ENCODE measurements at places on chromosomes 6 and 20.

DNA sequence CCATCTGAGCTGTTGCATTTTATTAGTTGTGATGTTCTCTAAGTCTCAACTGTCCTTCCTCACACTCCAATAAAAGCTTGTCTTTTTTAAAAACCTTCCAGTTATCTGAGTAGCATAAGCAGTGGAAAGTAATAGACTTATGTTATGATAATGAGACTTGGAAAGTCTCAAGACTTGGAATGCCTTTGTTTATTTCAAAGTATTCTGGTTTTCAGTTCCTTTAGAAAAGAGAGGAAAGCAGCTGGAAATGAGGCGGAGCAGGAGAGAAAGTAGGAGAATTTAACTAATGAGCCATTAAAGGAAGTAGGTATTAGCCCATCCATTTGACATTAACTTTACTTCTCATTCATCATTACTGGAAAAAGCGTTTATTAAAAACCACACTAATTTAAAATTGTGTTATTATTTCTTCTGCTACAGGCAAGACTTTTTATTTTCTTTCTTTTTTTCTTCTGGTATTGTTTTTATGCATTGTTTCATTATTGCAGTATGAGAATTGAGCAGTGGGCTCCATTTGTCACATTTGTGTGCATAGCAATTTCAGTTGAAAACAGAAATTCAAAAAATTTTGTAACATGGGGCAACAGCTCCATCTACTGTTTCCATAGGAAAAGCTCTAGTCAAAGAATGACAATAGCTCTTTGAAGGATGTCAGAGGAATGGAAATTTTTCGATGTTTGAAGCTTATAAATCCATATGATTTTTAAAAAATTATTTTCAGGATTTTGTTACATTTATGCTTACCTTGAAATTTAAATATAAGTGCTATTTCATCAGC is 194.8 kb downstream of the COL9A1 start:
- no peak for DNase-seq

- DNase-seq: no peak
Observed at GRCh38 chr20:53176134-53176533, 204.0 kb downstream of the TSHZ2 start.

DNA sequence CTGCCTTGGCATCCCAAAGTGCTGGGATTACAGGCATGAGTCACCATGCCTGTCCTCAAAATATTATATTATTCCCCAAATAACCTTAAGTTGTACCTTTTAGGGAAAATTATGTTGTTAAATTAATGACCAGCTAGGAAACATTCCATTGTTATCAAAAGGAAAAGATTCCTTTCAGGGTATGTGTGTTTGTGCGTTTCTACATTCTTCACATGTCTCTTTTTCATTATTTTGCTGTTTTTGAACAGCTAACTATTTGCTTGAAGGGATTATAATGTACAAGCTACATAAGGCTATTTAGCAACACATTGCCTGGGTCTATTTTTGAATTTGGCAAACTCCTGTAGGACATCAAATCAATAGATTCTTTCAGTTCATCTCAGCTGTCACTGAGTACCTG is 57.1 kb downstream of the GJA1 start:
- no peak for DNase-seq

DNA sequence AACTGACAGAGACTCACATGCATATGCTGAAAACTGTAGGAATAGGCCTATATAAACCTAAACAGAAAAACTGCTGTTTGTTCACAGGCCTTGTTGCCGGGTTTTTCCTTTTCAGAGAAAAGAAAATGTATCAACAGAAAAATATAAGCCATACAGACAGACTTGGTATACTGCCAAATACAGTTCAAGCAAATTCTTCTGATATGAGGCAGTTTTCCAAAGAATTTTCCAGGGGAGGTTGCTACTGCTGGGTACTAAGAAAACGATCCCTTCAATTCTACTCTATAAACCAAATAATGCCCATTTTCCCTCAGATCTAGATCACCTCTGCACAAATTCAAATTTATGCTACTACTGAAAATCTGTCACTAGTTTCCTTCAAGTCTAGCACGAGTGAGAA is 59.4 kb downstream of the ME1 start:
- no peak for DNase-seq

GRCh38 chr6:36912030-36912454 is 26.3 kb downstream of the C6orf89 start:
- peak; percentile 9 for DNase-seq

DNA sequence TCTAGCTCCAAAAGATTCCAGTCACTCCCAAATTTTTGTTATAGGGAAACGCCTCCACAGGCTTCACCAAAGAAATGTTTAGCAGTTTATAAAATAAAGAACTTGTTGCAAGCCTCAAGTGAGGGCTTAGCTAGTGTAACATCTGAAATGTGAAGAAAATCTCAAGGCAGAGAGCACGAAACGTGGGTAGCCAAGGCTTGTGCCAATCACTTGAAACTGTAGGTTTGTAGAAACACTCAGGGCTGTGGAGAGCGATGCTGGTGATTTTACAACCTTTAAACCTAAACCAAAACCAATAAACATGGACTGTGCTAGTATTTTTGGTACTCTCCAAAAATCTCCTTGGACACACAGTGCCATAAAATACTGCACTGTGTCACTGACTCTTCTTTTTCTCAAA is 108.1 kb upstream of the TRAF3IP2 start:
- no peak for DNase-seq

DNA sequence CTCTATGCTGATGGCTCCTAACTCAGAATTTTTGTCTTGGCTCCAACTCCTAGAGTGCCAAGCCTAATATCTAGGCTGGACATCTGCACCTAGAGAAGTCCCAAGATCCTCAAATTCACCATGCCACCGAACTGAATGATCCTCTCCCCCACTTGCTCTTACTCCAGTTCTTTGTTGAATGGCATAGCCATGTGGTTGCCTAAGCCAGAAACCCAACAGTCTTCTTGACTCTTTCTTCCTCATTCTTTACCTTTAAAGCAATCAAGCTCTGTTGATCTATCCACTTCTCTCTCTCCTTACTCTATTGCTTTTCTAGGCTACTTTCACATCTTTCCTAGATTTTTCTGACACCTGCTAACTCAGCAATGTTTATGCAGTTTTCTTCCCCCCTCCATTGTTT is 126.5 kb upstream of the FOXO3 start:
- no peak for DNase-seq

- DNase-seq: no peak
Observed at GRCh38 chr20:52682237-52682636, 289.9 kb upstream of the TSHZ2 start.

GRCh38 chr6:35294308-35294945 is 3.2 kb upstream of the DEF6 start:
- DNase-seq: peak; percentile 66

DNA sequence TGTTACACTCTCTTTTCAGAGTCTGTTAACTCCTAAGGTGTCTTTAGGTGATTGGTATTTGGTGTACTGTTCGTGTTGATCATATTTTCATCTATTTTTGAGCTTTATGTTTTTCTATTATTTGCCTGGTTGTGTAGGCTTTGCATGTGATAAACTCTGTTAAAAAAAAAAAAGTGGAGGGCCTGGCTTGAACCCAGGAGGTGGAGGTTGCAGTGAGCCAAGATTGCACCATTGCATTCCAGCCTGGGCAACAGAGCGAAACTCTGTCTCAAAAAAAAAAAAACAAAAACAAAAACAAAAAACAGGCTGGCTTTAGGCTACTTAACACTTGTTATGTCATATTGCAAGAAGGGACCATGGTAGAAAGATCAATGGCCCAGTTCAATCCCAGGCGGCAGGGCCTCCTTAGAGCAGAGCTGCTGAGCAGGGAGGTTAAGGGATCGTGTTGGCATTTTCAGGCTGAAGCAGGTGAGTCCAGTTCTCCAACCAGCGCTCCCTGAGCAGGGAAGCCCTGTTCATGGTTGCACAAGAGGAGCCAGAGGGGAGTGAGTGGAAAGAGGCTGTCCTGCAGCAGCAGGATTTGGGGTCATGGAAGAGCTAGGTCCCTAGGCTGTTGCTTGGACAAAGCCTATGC is 8.5 kb downstream of the PYGB start:
- no peak for DNase-seq

DNA sequence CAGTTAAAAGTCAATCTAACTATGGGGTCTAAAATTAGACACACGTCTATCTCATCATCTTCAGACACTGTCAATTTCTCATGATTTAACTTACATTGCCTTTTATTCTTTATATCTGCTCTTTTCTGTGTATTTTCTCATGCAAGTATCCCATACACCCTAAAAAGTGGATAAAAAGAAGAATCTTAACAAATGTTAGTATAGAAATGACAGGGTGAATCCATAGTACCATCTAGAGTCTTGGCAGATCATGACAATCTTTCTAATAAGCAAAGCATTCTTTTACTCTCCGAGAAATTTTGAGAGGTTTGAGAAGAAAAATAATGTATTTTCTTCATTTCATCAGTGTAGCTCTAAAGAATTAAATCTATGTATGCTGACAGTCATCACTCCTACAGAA is 382.7 kb downstream of the C6orf118 start:
- no peak for DNase-seq

- no peak for DNase-seq
Observed at GRCh38 chr6:128532827-128533226, 12.4 kb upstream of the PTPRK start.

DNA sequence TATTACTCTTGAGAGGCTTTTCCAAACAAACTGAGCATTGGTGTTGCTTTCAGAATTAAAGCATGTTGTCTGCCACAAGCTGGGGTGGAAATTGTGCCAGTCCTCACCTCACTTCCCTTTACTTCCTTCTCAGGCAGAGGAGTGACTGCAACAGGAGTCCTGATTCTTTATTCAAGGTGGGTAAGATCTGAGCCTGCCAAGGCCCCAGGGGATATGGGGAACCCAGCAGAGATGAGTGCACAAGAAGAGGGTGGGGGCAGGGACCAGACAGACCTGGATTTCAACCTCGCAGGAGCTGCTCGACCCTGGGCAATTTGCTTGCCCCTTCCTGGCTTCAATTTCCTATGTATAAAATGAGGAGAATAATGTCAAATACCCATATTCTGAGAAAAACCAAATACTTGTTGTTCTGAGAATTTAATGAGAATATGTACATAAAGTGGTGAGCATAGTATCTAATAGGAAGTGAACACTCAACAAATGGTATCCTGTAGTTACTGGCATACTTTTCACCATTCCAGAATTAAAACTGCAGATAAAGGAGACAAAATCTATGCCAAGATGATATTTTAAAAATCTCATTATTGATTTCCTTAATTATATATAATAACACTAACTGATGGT is 17.8 kb downstream of the MAN1A1 start:
- DNase-seq: no peak

DNA sequence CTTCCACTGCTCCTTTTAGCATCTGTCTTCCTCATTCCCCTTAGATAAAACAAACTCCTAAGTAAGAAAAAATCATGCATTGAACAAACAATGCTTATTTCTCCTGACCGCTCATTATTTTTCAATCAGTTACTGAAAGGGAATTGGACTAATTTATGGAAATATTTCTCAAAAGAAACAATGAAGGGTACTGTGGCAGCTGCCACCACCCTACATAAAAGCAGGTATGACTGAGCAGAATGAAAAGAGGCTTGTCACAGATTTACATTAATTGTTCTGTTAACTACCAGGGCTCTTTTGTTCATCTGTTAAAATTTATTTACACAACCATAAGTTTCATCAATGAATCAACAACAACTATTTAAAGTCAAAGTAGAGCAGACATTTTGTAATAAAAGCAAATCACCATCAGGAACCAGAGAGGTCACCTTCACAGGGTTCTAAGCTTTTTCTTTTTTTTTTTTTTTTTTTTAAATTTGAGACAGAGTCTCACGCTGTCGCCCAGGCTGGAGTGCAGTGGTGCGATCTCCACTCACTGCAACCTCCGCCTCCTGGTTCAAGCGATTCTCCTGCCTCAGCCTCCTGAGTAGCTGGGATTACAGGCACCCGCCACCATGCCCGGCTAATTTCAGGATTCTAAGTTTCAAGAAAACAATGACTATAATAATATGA is 204.0 kb downstream of the PTPRK start:
- no peak for DNase-seq

DNA sequence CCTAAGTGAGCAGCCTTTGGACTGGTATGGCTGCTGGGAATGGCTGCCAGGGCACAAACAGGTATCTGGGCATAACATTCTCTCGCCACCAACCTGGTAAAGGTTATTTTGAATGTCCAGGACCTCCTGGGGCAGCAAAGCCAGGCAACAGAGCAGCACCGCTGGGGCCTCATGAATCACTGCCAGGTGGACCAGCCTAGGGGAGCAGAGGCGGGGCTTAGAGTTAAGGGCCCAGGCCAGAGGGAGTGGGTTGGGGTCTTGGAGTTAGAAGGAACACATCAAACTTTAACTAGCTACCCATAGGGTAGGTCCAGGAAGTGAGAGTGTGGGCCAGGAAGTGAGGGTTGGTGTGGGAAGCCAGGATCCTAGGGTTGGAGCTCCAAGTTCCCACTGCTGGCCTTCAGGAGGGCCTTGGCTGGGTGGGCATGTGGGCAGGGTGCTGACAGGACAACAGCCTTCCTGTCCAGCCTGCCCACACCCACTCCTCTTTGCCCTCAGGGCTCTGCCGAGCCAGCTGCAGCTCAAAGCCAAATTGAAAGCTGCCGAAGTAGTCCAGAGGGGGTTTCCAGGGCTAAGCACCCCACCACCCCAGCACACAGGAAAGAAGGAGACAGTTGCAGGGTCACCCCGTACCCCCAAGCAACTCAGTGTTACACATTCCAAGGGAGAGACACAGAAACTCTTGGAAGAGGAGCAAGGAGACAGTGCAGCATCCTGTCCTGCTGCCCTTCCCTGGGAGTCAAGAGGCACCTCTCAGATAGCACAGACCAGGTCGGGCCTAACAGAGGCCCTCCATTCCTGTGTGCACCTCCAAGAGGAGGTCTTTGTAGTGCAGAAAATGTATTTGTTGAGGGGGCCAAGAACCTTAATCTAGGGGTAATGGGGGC is 2.6 kb downstream of the NFKBIE start:
- peak; percentile 22 for DNase-seq

All from CD4-positive, alpha-beta T cell treated with Interleukin-1 beta for 1 hour (primary cell).